Ovary (tissue), 10 donors: ENCODE measurements at places on chromosomes 16 and 17.

DNA sequence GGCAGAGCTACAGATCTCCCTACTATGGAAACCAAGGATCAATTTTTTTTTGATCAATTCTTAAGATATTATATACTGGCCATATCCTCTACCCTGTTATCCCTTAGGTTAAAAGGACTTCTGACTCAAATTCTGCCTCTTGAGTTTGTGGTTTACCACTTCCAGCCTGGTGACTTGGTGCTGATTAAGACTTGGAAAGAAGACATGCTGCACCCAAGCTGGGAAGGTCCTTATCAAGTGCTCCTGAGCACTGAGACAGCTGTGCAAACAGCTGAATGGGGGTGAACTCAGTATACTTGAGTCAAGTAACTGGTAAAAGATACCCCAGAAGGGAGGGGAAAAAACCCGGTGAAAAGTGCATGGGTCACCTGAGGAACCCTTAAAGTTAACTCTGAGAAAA lies 20.5 kb upstream of the SPACA3 start:
- DNase-seq, result no peak

DNA sequence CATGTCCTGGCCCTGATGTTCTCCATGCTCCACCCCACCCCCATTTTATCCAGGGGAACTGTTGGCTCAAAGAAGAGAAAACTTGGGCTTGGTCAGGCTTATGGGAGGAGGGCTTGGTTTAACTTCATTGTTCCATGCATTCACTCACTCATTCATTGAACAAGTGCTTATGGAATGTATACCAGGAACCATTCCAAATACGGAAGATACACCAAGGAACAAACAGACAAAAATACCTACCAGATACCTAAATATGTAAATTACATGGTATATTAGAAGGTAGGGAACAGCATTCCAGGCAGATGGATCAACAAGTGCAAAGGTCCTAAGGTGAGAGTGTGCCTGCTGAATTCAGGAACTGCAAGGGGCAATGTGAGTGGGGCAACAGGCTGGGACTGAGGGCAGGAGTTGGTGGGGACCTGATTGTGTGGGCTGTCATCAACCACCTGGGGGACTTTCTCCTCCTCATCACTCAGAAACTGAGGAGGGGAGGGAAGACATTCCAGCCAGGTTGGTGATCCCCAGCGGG lies 39.9 kb downstream of the RAI1 start:
- no peak for DNase-seq

- DNase-seq, result no peak
Observed at GRCh38 chr17:55730808-55731207, 8.1 kb upstream of the TMEM100 start.

DNA sequence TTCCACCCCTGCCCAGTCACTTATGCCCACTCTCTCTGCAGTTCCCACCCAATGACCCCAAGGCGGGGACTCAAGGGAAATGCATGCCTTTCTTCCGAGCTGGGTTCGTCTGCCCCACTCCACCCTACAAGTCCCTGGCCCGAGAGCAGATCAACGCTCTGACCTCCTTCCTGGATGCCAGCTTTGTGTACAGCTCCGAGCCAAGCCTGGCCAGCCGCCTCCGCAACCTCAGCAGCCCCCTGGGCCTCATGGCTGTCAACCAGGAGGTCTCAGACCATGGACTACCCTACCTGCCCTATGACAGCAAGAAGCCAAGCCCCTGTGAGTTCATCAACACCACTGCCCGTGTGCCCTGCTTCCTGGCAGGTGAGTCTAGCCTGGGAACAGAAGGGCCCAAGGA lies 13.8 kb downstream of the LPO start:
- DNase-seq, result no peak

DNA sequence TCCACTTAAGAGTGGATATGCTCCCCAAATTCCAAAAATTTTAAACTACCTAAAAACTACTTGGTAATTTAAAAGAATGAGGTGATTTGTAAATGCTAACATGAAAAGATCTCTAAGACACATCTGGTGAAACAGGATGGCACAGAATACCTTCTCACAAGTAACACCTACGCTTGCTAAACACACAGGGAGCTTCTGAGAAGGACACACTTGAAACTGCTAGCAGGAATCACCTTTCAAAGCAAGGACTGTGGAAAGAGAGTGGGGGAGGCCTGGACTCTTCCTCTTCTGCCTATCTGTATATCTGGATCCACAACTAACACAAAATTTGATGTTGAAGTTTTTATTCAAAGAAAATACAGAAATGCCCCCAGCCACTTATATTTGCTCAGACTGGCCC lies 52.4 kb downstream of the CYTH1 start:
- DNase-seq, result no peak

DNA sequence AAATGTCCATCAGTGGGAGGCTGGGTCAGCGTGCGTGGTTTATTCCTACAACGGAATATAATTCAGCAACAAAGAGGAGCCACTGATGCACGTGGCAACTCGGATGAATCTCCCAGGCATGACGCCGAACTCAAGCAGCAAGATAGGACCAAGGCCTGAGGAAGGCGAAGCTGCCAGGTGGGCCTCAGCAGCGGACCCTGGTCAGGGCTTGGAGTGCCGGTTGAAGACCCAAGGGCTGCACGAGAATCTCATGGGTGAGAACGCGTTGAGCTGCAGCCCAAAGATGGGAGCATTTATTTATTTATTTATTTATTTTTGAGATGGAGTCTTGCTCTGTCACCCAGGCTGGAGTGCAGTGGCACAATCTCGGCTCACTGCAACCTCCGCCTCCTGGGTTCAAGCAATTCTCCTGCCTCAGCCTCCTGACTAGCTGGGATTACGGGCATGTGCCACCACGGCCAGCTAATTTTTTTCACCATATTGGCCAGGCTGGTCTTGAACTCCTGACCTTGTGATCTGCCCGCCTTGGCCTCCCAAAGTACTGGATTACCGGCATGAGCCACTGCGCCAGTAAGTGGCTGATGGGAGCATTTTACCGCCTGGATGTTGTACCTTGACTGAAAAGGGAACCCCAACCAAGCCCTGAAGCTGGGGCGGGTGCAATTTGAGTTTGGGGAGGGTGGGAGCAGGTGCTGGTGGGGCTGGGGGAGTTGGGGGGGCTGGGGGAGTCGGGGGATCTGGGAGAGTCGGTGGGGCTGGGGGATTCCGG lies 18.1 kb upstream of the BAHCC1 start:
- DNase-seq, result no peak

DNA sequence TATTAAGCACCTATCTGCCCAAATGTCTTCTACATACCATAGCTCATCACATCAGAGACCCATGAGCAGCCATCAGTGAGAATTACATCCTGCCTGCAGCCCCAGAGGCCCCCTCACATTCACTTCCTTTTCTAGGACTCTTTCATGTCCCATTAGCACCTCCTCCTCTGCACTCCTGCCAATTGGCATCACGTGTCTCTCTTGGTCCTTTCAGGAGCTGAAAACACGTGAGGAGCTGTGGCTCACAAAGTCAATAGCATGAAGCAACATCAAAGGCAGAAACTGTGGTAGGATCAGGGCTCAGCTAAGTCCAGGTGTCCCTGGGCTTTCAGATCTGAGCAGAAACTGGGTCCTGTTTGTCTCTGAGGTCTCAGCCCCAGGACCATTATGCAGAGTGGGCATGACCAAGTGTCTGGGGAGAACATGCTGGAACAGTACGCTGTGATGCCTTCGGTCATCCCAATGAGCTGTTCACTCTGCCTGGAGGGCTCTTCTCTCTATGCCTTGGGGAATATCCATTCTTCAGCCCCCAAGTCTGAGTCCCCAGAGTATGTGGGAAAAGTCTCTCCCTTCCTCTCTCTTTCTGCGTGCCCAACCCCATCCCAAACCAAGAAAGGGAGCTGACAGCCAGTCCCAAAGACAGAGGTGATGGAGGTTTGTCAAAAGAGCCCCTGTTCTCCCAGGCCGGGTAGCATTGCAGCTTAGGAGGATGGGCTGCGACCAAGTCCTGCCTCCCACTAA lies 457.0 kb upstream of the CDH5 start:
- no peak for DNase-seq

GRCh38 chr16:19850131-19850817 lies 34.4 kb downstream of the GPRC5B start:
- no peak for DNase-seq

DNA sequence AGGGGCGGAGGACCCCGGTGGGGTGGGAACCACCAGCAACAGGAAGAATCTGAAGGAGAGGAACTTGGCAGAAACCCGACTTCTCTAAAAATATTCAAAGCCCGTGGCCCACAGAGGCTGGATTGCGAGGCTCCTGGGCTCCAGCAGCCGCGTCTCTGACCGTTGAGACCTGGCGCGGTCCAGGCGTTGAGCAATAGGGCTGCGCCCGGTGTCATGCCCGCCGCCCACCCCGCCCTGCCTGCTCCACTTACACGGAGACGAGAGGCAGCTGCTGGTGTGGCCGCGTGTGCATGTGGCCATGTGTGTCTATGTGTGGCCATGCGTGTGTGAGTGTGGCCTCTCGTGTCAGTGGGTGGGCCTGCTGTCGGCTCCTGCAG lies 83.6 kb downstream of the IRF8 start:
- DNase-seq, result peak; percentile 23

GRCh38 chr16:25010542-25010941 lies 4.6 kb downstream of the ARHGAP17 start:
- no peak for DNase-seq

- DNase-seq, result no peak
Observed at GRCh38 chr17:71302721-71303549, 817.9 kb upstream of the SOX9 start.

- DNase-seq, result no peak
Observed at GRCh38 chr17:57566721-57567120, 178.4 kb downstream of the CCDC182 start.

GRCh38 chr16:50678531-50678930 lies 2.6 kb downstream of the SNX20 start:
- DNase-seq, result no peak

GRCh38 chr16:76910931-76911330 lies 280.1 kb upstream of the MON1B start:
- no peak for DNase-seq

DNA sequence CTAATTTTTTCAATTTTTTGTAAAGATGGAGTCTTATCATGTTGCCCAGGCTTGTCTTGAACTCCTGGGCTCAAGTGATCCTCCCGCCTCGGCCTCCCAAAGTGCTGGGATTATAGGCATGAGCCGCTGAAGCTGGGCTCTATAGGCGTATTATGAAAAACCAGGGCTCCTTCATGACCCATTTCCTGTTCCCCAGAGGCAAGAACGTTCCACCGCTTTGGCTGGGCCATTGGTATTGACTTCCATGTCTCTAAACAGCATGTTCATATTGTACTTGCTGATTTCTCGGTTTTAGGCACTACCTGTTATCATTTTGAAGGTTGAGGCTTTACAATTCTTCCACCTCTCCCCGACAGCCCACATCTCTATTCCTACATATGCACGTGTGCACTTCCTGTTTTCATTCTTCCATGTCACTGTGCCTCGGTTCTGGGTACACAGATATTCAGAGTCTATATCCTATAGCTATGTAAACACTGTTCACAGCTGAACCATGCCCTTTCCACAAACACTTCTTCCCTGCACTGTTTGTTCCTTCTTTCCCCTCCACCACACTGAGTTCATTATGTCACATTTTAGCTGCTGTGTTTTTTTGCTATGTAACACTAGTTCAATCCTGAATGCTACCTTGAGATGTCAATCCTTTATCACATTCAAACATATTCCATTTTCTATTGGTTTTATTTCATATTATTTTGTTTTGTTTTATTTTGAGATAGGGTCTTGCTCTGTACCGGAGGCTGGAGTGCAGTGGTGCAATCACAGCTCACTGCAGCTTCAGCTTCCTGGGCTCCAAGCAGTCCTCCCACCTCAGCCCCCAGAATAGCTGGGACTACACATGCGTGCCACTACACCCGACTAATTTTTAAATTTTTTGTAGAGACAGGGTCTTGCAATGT lies 16.8 kb upstream of the MAPK3 start:
- no peak for DNase-seq

GRCh38 chr16:67481561-67482232 lies 740 bp upstream of the ATP6V0D1 start:
- DNase-seq, result peak; percentile 71

DNA sequence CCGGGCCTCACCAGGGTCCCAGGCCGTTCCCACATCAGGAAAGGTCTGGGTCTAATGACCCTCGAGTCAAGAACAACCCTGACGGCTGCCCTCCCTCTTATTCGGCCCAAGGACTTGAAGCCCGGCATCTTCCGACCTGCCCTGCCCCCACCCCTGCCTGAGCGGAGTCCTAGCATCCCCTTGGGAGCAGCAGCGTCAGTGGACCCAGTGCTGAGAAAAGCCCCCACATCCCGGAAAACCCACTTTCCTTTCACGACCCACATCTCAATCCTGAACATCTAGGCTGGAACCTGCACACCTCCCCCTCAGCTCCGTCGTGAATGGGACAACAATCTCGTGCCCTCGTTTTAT lies 769 bp downstream of the TMEM88 start:
- DNase-seq, result peak; percentile 53

DNA sequence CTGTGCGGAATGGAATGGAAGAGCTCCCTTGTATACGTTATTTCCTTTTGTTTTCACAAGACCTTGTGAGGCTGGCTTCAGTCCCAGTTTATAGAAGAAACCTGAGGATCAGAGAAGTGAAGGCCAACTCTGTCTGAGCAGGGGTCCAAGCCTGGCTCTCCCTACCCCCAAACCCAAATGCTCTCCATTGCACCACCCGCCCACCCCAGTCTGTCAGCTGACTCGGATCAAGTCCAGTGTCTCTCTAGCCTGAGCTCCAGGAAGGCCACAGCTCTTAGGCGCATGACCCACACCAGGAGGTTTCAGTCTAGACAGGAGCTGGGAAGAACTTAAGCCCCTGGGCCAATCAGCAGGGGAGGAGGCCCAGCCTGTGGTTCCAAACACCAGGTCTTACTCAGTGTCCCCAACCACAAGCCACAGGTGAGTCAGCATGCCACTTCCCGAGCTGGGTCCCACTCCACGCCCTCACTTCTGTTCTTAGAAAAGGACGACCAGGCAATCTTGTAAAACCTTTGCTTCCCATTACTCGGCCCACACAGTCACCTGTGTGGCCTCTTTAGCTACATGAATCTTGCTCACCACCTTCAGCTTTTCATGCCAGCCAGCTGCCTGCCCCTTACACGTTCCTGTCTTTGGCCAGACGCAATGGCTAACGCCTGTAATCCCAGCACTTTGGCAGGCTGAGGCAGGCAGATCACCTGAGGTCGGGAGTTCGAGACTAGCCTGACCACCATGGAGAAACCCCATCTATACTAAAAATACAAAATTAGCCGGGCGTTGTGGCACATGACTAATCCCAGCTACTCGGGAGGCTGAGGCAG lies 27.8 kb downstream of the TK2 start:
- no peak for DNase-seq

DNA sequence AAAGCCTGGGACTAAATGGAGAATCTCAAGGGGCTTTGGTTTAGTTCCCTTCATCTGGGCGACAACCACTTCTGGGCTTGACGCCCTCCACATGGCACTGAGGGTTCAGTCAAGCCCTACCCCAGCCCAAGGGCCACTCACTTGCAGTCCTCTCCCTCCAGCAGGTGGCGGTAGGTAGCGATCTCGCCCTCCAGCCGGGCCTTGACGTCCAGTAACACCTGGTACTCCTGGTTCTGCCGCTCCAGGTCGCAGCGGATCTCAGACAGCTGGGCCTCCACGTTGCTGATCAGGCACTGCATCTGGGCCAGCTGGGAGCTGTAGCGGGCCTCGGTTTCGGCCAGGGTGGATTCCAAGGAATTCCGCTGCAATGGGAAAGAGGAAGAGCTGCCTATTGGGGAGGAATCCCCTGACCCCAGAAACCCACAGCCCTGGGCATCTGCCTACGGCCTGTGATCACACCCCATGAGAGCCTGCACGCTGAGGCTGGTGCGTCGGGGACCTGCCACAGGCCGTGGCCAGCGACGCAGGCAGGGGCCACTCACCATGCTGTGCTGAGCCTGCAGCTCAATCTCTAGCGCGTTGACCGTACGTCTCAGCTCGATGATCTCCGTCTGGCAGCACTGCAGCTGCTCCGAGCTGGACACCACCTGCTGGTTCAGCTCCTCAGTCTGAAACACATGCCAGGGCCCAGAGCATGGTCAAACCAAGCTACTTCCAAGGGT lies 2.7 kb downstream of the KRT36 start:
- DNase-seq, result no peak
